ENCODE measurements at places on chromosomes 1 and 21.

DNA sequence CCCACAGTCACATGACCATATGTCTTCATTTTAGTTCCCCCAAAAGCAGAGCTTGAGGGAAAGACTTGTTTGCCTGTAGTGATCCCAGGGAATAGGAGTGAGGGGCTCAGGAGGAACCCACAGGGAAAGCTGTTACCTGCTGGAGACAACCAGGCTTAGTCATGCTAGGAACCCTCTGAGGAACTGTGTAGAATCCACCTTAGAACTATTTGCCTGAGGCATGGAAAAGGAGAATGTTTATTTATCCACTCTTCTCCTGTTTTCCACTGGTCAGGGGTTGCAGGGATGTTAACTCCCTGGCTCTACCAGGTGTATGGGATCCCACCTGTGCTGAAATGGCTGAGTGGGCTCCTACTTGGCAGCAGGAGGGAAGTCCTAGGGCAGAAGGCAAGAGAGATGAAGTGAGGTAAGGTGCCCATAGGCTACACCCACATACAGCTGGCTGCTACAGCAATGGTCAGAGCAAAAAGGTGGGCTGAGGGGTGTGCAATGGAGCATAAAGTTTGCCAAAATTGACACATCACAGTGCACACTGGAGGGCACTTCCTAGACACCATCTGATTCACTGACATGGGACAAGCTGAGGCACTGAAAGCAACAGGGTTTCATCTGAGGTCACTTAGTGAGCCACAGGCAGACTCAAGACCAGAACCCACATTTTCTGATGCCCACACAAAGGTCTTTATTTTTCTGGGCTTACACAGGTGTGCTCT, 29.7 kb upstream of the CYP4B1 start:
- DNase-seq: no peak

GRCh38 chr1:246897302-246897701, 34.4 kb downstream of the AHCTF1 start:
- DNase-seq: no peak

- DNase-seq: peak; percentile 43
These were observed 324.0 kb upstream of the VAMP3 start for GRCh38 chr1:7447093-7447492.

GRCh38 chr21:42411891-42412635, 8.4 kb downstream of the UBASH3A start:
- no peak for DNase-seq

GRCh38 chr1:154736841-154737240, 128.9 kb upstream of the ADAR start:
- DNase-seq: no peak

DNA sequence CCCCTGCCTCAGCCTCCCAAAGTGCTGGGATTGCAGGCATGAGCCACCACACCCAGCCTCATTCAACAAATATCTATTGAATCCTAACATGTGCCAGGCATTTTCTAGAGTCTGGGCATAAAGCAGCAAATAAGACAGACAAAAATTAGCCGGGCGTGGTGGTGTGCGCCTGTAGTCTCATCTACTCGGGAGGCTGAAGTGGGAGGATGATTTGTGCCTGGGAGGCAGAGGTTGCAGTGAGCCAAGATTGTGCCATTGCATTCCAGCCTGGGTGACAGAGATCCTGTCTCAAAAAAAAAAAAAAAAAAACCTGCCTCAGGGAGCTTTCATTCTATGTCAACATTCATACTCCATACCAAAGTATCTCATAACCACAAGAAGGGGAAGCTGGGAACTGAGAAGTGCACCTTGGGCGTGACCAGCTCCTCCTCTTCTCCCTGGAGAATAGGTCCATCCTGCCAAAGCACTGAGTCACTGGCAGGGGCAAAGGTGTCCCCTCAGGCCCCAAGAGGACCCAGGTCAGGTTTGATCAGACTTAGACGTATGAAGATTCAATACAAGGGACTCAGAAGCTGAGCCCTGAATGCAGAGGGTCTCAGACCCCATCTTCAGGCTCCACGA, 36.8 kb upstream of the PPP1R15B start:
- no peak for DNase-seq

DNA sequence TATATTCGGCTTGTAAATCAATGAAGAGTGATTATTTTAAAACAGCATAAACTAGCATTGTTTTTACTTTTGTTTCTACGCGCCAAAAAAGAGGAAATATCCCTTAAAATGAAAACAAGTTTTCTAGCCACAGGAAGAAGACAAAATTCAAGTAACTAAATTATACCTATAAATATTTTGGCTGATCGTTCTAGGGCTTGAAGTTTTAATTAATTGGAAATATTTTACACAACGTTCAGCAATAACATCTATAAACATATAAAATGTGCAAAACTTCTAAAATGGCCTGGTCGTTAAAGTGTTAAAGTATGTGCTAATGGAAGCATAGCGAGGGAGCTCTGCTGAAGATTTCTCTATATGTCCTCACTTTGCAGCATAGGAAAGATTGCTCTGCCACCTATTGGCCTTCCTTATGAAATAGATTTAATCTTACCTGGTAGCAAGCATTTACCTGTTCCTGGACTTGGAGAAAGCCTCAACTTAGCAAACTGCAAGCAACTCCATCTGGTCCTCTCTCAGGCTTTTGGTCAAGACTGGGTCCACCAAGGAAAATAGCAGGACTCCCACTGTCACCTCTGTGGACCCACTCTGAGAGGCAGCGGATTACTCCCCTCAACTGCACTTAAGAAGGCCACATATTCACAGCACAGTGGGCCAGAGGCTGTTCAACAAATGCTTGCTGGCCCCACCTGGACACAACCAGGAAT, 351.3 kb upstream of the RUNX1 start:
- DNase-seq: peak; percentile 68

GRCh38 chr1:22586356-22587130, 23.3 kb downstream of the EPHA8 start:
- DNase-seq: no peak

- no peak for DNase-seq
These were observed 108.4 kb downstream of the HHAT start for GRCh38 chr1:210437111-210437510.

DNA sequence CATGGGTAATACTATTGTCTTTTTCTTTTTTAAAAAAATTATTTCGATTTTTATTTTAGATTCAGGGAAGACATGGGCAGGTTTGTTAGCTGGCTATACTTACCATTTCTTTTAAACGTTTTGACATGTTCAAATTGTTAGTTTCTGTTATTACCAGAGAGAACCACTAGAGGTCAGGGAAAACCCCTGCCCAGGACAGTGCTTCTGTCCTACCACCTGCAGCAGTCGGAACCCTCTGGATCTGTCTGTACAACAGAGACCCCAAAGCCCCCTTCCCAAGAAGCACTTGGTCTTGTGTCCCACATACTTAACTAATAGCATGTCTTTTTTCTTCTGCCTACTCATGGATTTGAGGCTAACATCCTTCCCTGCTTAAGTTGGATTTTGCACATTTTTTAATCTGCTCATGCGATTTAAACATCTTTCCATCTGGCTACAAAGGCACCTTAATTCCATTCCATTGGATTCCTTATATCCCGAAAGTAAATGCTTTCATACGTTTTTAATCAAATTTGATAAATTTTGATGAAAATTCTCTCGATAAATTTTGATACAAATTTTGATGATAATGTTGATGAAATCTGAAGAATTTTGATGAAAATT, 10.0 kb upstream of the C1orf115 start:
- peak; percentile 39 for DNase-seq

- DNase-seq: no peak
These were observed 17.2 kb downstream of the DRAXIN start for GRCh38 chr1:11708554-11709350.

Measured in NCI-H1092 (cell line).